Activated T-helper 2 cell treated with anti-CD3 and anti-CD28 coated beads, Interferon-gamma antibody, Interleukin-2, Interleukin-4, amounts not matched to agents 10 μg/mL and 5 μg/mL and 100 μg/mL, durations not matched to agents 14 hours and 24 hours and 36 hours (primary cell): ENCODE measurements at places on chromosomes 7 and 10. TPM values are rescaled to one million over a fixed set of nuclear protein-coding genes. Genes with fewer than 3 reads are reported as not detected.

PRR15 gene
- total RNA-seq, result not detected in 2 replicates

DNA sequence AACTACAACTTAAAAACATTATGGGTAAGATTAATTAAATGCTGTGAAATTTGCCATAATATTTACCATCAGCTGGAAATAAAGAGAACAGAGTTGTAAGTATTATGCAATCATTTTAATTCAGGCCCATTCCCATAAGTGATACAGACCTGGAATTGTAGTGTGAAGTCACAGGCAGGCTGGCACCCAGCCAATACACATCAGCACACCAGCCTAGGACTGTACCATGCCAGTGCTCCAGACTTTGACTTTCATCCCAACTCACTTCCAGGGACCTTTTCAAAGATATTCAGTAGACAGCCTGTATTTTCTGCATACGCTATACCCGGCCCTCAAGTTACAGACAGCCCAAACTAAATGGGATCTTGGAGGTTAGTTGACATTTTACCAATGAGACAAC, 143.3 kb downstream of the TES start:
- no peak for DNase-seq

GRCh38 chr7:32059289-32060011, 10.8 kb downstream of the PDE1C start:
- no peak for DNase-seq

DNA sequence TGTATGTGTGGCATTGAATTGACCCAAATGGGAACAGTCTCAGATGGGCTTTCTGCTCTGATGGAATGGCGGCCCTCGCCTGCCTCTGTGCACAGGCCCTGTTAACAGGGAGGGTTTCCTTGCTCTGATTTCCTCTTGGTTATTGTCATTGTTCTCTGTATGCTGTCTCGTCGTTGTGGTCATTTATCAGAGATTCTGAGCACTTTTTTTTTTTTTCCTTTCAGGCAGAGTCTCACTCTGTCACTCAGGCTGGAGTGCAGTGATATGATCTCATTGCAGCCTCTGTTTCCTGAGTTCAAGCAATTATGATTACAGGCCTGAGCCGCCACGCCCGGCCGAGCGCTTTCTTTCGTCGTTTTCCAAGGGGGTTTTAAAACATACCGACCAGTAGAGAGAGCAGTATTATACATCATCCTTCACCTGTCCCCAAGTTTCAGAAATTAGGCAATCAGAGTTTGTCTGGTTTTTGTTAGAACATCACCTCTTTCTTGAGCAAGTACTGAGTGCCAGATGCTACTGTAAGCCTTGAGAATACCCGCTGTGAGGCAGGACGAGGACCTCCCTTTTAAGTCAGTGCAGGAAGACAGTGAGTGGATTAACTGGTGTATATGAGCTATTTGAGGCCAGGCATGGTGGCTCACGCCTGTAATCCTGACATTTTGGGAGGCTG, 6.5 kb downstream of the CHST12 start:
- no peak for DNase-seq

DNA sequence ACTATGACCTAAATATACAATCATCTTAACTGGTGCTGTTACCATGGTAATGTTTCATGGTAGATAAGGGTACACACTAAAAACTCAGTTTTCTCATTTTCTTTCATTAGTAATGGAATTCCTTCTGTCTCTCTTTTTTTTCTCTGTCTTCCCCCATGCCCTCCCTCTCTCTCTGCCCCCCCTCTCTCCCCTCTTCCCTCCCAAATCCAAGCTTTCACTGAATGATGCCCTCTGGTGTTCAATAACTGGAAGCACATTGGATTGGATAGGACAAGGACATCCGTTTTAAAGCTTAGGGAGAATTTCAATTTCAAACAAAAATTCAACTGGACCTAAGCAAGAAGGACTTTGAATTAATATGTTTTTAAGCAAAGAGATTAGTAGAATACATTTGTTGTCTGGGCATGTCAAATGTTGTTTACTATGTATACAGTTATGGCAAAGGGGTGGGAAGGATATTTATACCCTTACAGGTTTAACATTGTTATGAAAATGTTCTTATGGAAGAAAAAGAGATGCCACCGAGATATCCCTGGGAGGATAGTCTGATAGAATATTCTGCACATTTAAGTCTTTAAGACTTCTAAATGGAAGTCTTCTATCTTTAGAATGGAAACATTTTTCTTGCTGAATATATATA, 6.1 kb downstream of the CHRM2 start:
- DNase-seq, result no peak

ARHGAP12 gene
- total RNA-seq, result 2.7 and 3.5 TPM in 2 replicates

HYCC1 gene
- total RNA-seq, result 49.9 and 55.1 TPM in 2 replicates

GRCh38 chr10:121326905-121327304, 271.3 kb downstream of the FGFR2 start:
- no peak for DNase-seq

GRCh38 chr7:79979437-79979836, 155.2 kb upstream of the GNAI1 start:
- no peak for DNase-seq

DNA sequence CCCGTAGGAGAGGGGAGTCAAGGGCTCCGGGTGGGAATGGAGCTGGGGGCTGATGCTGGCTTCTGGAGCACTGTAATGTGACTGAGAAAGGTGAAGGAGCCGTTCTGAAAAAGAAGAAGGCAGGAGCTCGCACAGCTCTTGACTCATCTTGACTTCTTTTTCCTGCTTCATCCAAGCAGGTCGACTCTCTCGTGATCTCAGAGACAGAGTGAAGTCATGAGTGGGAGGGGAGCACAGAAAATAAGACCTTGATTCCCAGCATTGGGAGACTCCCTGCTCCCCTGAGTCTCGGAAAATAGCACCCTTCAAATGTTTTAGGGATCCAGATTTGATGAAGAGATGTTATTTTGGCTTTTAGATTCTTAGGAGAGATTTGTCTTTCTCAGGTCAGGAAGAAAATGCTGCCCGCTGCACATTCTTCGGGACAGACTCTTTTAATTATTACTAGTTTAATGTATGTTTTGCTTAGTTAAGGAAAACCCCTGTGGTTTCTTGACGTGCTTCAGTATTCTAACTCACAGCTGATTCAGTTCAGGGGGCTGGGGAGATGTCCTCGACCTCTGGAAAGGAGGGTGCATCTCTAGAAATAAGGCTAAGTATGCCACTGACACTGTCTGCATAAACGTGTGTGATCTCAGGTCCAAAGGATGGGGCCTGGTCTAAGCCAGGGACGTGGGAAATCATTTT, 34.1 kb downstream of the EGFR start:
- no peak for DNase-seq

GRCh38 chr10:30413996-30414576, 19.9 kb upstream of the MAP3K8 start:
- DNase-seq, result no peak

DNA sequence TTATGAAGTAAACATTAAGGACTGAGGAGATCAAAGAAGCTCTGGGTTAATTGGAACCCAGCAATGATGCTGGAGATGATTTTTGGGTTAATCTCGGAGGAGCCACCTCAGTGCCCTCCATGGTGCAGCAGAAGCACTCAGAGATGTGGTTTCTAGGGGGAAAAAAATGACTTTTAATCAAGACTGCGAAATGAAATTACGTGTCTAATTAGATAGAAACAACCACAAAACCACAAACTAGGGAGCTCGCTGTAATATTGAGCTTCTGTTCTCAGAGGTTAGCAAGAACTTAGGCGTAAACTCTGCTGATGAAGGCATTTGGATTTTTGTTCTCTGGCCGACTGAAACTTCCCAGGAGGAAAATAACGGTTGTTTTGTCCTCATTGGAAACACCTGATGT, 319.0 kb downstream of the GRID1 start:
- DNase-seq, result no peak

TMEM236 gene
- total RNA-seq, result 0.07 TPM in 1 of 2 replicates, not detected in the other

- DNase-seq, result no peak
These were observed 578.5 kb upstream of the KCND2 start for GRCh38 chr7:119694506-119694905.

CHST3 gene
- total RNA-seq, result 0.52 and 0.62 TPM in 2 replicates

DNA sequence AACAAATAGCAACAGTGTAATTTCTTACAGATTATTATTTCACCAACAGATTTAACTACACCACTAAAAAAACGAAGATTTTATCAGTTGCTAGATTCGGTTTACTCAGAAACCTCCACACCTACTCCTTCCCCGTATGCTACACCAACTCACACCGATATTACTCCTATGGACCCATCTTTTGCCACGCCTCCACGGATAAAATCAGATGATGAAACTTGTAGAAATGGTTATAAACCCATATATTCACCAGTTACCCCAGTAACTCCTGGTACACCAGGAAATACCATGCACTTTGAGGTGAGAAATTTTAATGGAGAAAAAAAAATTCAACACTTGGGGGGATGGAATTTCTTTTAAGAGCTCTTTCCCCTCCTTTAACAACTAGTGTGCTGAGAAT, 92.5 kb downstream of the KMT2E start:
- DNase-seq, result no peak

DNA sequence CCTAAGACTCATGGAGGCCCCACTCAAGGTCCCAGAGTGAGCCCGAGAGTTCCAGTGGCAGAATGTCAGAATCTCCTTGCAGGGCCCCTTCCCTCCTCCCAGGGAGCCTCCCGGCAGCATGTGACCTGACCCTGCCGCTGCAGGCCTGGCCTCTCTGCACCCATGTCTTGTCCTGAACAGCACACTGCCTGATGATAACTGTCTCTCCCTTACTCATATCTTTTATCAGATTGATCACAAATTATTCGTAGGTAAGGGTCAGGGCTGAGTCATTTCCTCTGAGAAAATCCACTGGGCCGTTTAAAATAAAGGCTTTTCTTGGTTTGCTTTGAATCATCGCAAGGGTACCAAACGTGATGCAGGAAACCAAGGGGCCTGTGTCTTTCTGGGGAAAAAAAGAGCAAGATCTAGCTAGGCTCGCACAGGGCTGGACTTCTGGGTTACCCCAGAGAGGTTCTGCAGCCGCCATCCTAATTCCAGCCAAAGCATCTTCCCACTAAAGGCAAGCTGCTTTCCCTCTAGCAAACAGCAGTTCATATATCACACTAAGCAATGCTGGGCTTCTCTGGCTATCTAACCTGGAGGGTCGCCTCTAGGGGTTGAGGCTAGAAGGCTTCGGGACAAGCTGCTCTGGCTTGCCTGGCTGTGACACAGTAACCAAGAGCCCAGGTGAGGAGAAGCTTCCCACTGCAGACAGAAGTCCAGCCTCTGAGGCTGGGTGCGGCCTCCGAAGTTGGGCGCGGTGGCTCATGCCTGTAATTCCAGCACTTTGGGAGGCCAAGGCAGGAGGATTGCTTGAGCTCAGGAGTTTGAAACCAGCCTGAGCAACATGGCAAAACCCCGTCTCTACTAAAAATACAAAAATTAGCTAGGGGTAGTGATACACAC, 104.9 kb downstream of the SPDYE5 start:
- DNase-seq, result peak; percentile 15

COBL gene
- not detected in 2 replicates for total RNA-seq

DNA sequence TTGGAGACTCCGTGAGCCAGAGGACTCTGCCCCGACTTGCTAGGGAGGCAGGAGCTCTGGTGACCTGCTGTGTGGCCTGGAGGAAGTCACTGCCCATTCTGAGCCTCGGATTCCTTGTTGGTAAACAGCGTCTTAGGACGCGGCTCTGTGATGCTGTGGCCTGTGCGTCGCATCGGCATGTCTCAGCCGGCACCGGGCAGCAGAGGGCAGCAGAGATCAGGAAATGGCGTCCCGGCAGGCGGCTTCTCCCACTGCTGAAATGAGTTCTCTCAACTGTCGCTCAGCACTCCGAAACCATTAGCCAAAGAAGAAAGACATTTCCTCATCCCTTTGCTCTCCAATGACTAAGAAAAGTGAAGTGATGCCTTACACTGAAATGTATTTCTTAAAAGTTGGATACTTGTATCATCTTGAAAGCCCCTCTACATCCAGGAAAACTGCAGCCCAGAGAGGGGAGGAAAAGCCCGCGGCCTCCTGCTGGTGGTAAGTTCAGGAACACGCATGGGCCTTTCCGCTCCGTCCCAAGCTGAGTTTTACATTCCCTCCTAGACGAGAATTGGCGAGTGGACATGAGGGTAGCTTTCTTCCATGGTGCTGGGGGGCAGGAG, 91.7 kb downstream of the WDR11 start:
- peak; percentile 65 for DNase-seq

DNA sequence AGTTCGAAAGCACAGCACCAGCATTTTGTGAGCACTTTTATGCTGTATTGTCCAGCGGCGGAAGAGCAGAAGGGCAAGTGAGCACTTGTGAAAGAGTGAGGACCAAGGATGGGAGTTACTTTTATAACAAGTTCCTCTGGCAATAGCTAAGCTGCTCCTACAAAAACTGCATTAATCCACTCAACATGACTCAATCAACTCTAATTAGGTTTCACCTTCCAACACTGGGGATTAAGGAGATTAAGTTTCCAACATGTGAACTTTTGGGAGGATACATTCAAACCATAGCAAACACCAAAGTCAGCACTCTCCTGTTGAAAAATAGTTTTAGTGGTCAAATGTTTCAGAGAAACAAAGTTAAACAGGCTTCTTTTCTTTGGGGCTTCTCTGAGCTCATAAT, 844.5 kb downstream of the REEP3 start:
- DNase-seq, result no peak

KEL gene
- total RNA-seq, result 0.78 and 0.96 TPM in 2 replicates

GRCh38 chr10:106897719-106898118, 266.8 kb downstream of the SORCS1 start:
- DNase-seq, result no peak

SEMA4G gene
- total RNA-seq, result 1.3 and 1.6 TPM in 2 replicates

DNA sequence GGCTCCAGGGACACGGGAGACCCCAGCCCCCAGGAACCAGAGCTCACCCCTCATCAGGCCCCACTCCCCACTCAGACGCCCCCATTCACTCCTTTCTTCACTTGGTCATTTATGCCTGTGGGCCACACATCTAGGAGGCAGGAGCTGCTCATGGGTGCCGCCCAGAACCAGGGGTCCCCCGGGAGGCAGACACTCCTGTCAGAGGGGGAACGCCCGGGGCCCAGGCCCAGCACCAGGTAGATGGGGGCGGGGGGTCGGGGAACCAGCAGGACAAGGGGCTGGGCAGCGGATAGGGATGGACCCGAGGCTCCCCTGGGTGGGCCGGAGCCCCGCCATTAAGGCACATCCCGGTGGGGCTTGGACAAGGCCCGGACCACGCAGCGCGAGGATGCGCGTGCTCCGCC, 11.8 kb downstream of the CALY start:
- no peak for DNase-seq

PLEKHS1 gene
- total RNA-seq, result not detected in 2 replicates

CALCR gene
- total RNA-seq, result not detected in 2 replicates

KLF14 gene
- not detected in 2 replicates for total RNA-seq

- DNase-seq, result no peak
These were observed 21.4 kb downstream of the DNAJB6 start for GRCh38 chr7:157358041-157358752.

DNA sequence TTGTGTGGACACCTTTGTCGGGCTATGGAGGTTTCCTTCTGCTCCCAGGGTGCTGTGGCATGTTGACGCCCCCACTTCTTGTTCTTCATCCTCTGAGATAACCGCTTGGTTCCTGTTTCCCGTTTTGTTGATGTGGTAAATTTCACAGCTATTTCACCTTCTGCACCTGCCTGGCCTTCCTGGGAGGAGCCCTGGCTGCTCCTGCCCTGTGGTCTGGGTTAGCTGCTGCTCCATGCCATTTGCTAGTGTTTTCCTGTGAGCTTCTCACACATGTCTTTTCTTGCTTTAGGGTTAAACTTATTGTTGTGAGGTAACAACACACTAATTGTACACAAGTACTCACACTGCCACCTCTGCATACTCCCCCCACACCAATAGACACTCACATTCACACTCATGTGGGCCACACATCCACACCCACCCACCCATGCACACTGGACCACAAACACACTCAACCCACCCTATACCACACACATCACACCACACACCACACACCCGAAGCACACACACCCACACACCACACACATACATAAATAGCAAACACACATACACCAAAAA, 46.5 kb upstream of the MSMB start:
- DNase-seq, result peak; percentile 19
